Suprapubic skin (tissue), 4 donors: ENCODE measurements at places on chromosomes 1 and 21. TPM values are rescaled to one million over a fixed set of nuclear protein-coding genes. Genes with fewer than 3 reads are reported as not detected.
A peak's percentile ranks its signal among the peaks of the same experiment; 100 is the strongest.

DNA sequence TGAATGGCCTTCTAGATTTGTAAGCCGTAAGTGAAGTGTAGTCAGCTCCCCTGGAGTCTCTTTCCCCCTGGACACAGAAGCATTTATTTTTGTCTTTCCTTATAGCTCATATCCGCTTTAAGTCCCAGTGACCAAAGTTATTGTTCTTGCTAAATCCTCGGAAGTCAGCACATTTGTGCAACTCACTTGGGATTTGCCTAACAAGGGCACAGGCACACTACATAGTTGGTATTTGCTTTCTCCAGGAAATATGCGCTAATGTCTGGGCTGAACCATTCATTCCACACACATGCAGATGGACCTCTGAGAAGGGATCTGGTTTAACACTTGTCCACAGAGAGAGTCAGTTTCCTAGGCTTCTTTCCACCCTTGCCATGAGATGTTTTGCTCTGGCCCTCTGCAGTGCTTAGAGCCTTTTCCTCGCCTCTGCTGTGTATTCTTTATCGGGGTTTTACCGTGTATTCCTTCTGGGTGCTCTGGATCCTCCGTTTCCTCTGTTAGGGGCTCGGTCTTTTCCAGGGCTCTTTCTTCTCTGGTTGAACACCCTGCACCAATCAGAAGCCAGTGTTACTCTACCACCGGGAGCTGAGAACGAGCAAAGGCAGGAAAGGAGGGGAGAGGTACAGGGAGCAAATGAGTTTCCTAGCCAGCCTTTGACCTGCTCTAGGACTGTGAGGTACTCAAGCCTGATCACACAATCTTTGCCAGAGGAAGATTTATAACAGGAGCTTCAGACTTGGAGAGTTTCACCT lies 72.4 kb downstream of the ABCA4 start:
- no peaks in the 10 kb centered on the region for H3K27me3 ChIP-seq
- H3K4me3 ChIP-seq, result no peak overlapping the region
- H3K36me3 ChIP-seq, result no peaks in the 10 kb centered on the region
- no peak for DNase-seq

- no peaks in the 10 kb centered on the region for H3K4me1 ChIP-seq
- H3K27me3 ChIP-seq, result no peaks in the 10 kb centered on the region
- no peak overlapping the region for H3K27ac ChIP-seq
- H3K4me3 ChIP-seq, result no peak overlapping the region
- no peak for DNase-seq
- H3K36me3 ChIP-seq, result no peaks in the 10 kb centered on the region
Measured at GRCh38 chr1:198273748-198274295, 117.0 kb downstream of the NEK7 start.

GRCh38 chr1:63024132-63024531 lies 240.2 kb downstream of the ATG4C start:
- H3K27ac ChIP-seq, result no peak overlapping the region
- H3K27me3 ChIP-seq, result peaks cover 6% of the 10 kb centered on the region
- H3K36me3 ChIP-seq, result no peaks in the 10 kb centered on the region

DNA sequence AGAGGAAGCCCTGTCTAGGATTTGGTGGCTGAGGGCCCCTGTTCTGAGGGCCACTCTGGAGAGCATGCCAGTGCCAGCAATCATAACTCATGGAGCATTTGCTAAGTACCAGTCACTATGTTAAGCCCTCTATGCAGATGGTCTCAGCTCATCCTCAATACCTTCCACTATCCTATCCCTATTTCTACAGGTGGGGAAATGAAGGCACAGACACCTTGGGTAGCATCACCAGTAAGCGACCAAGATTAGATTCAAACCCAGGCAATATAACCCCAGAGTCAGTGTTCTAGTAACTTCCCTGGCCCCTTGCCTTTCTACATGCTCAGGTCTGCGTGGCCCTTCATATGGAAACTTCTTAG lies 7.9 kb upstream of the NBPF1 start:
- H3K36me3 ChIP-seq, result peaks cover 60% of the 10 kb centered on the region
- H3K27ac ChIP-seq, result no peak overlapping the region
- H3K4me3 ChIP-seq, result no peak overlapping the region
- peaks cover 12% of the 10 kb centered on the region for H3K4me1 ChIP-seq
- H3K27me3 ChIP-seq, result no peaks in the 10 kb centered on the region

DNA sequence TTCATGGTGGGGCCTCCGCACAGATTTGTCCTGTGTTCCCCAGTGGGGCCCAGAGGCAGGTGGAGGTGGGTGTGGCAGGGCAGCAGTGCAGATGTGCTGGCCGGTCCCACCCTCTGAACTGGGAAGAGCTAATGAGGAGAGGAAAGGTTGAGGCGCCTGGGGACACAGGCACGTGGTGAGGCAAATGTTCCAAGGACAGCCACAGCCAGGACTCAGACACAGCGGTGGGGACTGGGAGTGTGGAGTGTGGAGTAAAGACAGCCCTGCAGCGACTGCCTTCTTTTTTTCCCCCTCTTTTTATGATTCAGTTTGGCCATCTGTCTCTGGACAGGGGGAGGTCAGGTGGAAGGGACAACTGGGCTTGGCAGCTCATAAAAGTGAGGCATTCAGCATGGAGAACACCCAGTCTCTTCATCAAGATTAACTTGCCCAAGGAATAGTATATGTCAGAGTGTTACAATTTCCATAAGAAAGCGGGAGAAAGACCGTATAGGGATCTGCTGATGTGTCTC lies 104.2 kb upstream of the GCLM start:
- H3K27ac ChIP-seq, result no peak overlapping the region
- no peaks in the 10 kb centered on the region for H3K4me1 ChIP-seq
- no peak overlapping the region for H3K4me3 ChIP-seq
- no peaks in the 10 kb centered on the region for H3K36me3 ChIP-seq
- no peak for DNase-seq
- no peaks in the 10 kb centered on the region for H3K27me3 ChIP-seq

- H3K4me3 ChIP-seq, result no peak overlapping the region
- no peak overlapping the region for H3K27ac ChIP-seq
- DNase-seq, result no peak
Measured at GRCh38 chr21:31682620-31683019, 23.1 kb downstream of the SOD1 start.

DNA sequence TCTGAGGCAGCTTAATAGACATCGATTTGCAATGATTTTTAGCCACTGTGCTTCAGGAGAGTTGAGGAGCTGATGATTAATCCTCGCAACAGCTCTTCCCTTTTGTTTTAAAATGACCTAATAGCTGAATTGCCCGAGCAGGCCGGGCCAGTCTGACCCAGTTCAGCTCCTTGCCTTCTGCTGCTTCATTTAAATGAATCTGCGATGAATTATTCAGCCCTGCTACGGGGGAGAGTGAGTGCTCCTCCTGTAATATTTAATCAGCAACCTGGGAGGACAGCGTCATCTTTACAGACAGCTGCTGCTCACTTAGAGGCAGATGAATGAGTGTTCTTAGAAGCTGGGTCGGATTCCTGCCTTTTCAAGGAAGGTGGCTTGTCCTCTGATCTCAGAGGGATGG lies 325.1 kb downstream of the CAMTA1 start:
- H3K36me3 ChIP-seq, result no peaks in the 10 kb centered on the region
- H3K27me3 ChIP-seq, result peaks cover 40% of the 10 kb centered on the region
- H3K27ac ChIP-seq, result no peak overlapping the region
- DNase-seq, result no peak
- H3K4me3 ChIP-seq, result no peak overlapping the region
- no peaks in the 10 kb centered on the region for H3K4me1 ChIP-seq

DNA sequence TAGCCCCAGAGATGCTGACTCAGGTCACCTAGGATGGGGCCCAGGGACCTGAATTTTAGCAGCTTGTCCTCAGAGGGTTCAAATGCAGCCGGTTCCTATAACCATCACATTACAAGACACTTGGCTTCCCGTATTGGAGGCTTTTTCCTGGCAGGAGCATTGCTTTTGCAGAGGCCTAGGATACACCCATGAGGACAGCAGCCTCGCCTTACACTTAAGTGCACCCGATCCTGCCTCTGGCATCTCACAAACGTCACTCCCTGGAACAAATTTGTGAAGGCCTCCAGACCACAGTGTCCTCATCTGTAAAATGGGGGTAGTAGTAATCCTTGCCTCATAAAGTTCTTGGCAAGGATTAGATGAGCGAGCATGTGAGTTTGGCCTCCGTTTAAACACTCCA lies 130.0 kb downstream of the KAZN start:
- DNase-seq, result no peak
- H3K4me1 ChIP-seq, result peaks cover 21% of the 10 kb centered on the region
- H3K27ac ChIP-seq, result no peak overlapping the region
- no peak overlapping the region for H3K4me3 ChIP-seq
- no peaks in the 10 kb centered on the region for H3K36me3 ChIP-seq
- no peaks in the 10 kb centered on the region for H3K27me3 ChIP-seq

GRCh38 chr1:174364996-174365736 lies 82.6 kb upstream of the GPR52 start:
- no peak for DNase-seq
- H3K4me3 ChIP-seq, result no peak overlapping the region
- H3K27me3 ChIP-seq, result no peaks in the 10 kb centered on the region
- no peak overlapping the region for H3K27ac ChIP-seq

DNA sequence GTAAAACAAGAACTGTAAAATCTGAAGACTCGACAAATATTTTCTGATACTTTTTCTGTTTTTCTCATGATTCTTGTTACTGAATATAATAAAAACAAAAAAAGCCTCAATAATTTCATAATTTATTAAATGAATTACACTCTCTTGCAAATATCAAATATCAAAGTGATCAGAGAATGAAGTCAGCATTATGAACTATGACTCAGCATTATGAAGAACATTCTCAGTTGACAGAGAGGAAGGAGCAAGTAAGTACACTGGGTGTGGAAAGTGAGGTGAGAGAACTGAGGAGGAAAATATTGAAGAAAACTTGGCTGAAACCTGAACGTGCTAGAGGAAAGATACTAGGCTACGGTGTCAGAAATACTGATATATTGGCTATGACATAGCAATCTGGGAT lies 529.5 kb downstream of the KCNT2 start:
- no peak overlapping the region for H3K4me3 ChIP-seq
- no peak for DNase-seq
- H3K4me1 ChIP-seq, result no peaks in the 10 kb centered on the region
- no peak overlapping the region for H3K27ac ChIP-seq
- no peaks in the 10 kb centered on the region for H3K36me3 ChIP-seq

- H3K4me3 ChIP-seq, result no peak overlapping the region
- DNase-seq, result no peak
- H3K36me3 ChIP-seq, result peaks cover 6% of the 10 kb centered on the region
- H3K4me1 ChIP-seq, result peaks cover 26% of the 10 kb centered on the region
- H3K27ac ChIP-seq, result no peak overlapping the region
Measured at GRCh38 chr1:228170666-228171065, 5.1 kb downstream of the IBA57 start.

DNA sequence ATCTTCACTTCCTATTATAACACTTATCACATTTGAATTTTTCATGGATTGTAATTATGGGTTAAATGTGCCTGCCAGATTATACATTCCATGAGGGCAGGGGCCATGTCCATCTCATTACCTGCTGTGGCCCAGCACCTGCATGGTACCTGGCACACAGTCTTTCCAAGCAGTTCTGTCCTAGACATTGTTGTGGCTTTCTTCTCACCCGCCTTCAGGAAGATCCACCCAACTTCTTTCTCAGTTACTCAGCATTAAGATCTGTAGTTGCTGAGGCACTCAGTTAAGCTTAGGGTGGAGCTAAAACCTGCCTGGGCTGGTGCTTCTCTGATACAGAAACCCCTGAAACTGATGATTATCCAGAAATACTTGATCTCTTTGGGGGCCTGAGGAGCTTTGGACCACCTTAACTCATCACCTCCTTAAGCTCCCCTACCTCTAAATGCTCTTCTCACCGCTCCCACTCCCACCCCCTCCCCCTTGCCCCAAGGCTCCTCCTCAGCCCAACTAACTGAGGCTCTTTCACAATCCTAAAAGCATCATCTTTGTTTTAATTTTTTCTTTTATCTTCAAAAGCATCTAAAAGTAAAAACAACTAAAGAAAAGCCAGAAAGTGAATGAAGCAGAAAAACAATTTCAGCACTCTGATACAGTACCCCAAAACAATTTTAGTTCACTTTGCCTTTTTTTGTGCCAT lies 190.6 kb downstream of the FGGY start:
- H3K27me3 ChIP-seq, result no peaks in the 10 kb centered on the region
- H3K4me1 ChIP-seq, result peaks cover 14% of the 10 kb centered on the region
- H3K27ac ChIP-seq, result no peak overlapping the region
- no peak for DNase-seq
- no peak overlapping the region for H3K4me3 ChIP-seq

GRCh38 chr1:107264561-107264960 lies 123.7 kb downstream of the NTNG1 start:
- no peaks in the 10 kb centered on the region for H3K36me3 ChIP-seq
- H3K4me1 ChIP-seq, result no peaks in the 10 kb centered on the region
- DNase-seq, result no peak
- H3K27ac ChIP-seq, result no peak overlapping the region

DNA sequence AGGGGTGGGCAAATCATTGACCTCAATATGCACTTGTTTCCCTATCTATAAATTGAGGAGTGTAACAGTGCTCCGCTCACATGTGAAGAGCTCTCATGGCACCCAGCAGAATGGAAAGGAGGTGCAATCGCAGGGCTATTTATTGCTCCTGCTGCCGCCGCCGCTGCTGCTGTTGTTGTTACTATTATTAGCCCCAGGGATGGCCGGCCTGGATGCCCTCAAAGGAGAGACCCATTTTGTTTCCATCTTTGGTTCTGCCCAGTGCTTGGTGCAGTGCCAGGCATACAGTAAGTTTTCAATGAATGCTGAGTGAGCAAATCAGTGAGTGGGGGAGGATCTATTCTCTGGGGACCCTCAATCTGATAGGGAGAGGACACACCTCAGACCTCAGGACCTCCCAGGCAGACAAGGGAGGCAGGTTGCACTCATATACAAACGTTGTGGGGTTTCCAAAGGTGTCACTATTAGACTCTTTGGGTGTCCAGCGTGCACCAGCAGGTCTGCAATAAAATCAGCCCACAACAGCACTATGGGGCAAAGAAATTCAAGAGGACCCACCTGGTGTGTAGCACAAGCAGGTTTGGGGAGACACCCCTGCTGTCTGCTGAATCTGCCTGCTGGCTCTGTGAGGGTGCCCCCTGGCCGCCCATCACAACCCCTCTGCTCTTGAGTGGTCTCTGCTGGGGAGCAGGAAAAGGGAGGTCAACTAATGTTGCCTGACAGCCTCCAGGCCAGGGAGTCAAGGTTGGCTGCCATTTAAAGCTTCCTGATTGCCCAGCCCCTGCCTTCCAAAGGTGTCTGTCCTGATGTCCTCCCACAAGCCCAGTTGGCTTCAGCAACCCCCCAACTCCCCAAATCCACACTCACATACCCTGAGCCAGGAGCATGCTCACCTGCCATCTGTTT lies 136.3 kb downstream of the ACTL8 start:
- H3K4me1 ChIP-seq, result no peaks in the 10 kb centered on the region
- H3K27me3 ChIP-seq, result peaks cover 75% of the 10 kb centered on the region
- DNase-seq, result peak; percentile 74
- H3K4me3 ChIP-seq, result no peak overlapping the region
- no peaks in the 10 kb centered on the region for H3K36me3 ChIP-seq

The SPOCD1 gene
- not detected for total RNA-seq

The DLGAP3 gene
- total RNA-seq, result not detected

The CFHR5 gene
- not detected for total RNA-seq

The SUMO3 gene
- 37.3 TPM for total RNA-seq

The IVL gene
- total RNA-seq, result 141 TPM

The MYOG gene
- total RNA-seq, result not detected

The ARMH1 gene
- 1.4 TPM for total RNA-seq
